ENCODE measurements at places on chromosomes 6 and 20.

DNA sequence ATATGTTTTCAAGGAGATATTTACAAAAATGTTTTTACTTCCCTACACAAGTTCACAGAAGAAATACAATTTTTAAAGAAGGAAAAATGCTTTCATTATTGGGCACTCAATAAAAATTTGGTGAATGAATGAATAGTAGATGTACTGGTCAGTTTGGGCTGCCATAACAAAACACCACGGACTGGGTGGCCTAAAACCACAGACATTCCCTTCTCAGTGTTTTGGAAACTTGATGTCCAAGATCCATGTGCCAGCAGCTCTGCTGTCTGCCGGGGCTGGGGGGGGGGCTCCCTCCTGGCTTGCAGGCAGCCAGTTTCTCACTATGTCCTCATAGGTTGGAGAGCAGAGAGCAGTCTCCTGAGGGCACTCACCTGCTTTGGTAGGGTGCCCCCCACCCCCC, 62.0 kb downstream of the FAM120B start:
- no peak for DNase-seq

- DNase-seq: peak; percentile 25
These were observed 223.0 kb upstream of the LRFN2 start for GRCh38 chr6:40810171-40810570.

DNA sequence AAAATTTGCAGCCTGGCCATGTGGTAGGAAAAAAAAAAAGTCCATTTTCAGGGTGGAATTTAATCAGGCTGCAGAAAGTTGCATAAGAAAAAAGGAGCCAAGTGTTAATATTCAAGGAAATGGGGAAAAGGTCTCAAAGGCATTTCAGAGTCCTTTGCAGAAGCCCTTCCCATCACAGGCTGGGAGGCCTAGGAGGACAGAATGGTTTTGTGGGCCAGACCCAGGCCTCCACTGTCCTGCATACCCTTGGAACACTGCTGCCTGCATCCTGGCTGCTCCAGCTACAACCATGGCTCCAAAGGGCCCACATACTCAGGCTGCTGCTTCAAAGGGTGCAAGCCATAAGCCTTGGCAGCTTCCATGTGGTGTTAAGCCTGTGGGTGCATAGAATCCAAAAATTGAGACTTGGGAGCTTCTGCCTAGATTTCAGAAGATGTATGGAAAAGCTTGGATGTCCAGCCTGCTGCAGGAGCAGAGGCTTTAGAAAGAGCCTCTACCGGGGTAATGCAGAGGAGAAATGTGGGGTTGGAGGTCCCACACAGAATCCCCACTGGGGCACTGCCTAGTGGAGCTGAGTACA, 239.0 kb upstream of the STXBP5 start:
- no peak for DNase-seq

DNA sequence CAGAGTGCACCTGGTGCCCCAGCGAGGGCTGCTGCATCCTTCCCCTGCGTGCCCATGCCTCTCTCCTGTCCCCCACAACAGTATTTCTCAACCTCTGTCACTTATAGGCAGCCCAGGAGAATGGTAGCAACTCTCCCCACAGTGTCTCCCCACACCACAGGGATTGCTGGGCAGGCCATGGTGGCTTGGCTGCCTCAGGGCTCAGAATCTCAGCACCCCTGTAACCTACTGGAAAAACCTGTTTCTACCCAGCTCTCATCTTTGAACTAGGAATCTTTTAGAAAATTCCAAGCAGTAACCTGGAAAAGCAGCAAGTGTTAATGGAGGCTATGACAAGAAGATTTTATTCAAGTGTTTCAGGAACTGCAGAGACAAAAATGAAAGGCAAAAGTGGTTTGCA, 38.0 kb downstream of the CD164 start:
- no peak for DNase-seq

GRCh38 chr20:10716855-10717254, 43.1 kb upstream of the JAG1 start:
- DNase-seq: no peak

DNA sequence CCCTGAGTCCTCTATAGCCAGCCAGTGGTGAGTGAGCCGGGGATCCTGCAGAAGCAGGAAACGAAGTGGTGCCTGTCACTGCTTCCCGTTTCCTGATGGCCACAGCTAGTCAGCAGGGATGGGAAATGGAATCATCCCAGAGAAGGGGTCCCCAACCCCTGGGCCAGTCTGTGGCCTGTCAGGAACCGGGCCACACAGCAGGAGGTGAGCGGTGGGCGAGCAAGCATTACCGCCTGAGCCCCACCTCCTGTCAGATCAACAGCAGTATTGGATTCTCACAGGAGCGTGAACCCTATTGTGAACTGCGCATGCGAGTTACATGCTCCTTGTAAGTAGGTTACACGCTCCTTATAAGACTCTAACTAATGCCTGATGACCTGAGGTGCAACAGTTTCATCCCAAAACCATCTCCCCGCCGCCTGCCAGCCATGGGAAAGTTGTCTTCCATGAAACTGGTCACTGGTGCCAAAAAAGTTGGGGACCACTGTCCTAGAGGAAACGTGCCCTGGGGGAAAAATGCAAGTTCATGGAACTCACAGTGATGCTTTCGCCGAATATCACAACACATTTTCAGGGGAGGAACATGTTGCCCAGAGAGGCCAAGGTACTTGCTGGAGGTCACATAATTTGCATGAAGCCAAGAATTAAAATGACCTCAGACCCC, 113.8 kb downstream of the JPH2 start:
- DNase-seq: no peak

- DNase-seq: no peak
These were observed 28.8 kb downstream of the FAM229B start for GRCh38 chr6:112116221-112116620.

- no peak for DNase-seq
These were observed 6.6 kb upstream of the SERPINB9 start for GRCh38 chr6:2909718-2910117.

GRCh38 chr6:108157981-108158525, 7.8 kb upstream of the NR2E1 start:
- DNase-seq: no peak

DNA sequence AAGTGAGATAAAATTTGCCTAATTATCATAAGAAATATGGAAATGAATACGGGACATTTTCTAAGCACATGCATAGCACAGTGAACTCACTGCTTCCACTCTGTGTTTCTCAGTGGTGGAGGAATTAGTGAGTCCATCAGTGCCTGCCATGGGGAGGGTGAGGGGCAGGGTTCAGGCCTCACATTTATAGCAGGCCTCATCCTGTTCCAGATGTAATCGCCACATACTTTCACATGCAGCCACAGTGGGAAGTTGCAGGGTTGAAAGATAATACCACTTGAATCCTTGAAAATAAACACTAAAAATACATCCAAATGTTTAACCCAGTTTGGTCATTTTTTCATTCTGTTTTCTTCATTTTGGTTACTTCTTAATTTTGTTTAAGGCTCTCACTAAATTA, 29.9 kb upstream of the ANKEF1 start:
- no peak for DNase-seq

- peak; percentile 4 for DNase-seq
These were observed 538.3 kb downstream of the GRIK2 start for GRCh38 chr6:101931766-101932165.

DNA sequence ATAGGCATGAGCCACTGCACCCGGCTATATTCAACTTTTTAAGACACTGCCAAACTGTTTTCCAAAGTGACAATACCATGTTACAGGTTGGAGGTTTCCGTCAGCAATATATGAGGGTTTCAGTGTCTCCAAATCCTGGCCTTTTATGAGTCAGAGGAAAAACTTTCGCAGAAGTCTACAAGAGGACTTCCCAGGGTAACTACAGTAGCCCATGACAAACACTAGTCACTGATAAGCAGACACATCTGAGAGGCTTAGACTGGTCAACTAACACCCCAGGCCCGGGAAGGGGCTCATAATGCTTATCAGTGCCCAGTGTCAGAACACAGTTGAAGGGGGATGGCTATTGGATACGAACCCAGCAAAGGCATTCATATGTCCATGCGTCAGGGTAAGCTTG, 85.4 kb downstream of the SOX4 start:
- peak; percentile 15 for DNase-seq

DNA sequence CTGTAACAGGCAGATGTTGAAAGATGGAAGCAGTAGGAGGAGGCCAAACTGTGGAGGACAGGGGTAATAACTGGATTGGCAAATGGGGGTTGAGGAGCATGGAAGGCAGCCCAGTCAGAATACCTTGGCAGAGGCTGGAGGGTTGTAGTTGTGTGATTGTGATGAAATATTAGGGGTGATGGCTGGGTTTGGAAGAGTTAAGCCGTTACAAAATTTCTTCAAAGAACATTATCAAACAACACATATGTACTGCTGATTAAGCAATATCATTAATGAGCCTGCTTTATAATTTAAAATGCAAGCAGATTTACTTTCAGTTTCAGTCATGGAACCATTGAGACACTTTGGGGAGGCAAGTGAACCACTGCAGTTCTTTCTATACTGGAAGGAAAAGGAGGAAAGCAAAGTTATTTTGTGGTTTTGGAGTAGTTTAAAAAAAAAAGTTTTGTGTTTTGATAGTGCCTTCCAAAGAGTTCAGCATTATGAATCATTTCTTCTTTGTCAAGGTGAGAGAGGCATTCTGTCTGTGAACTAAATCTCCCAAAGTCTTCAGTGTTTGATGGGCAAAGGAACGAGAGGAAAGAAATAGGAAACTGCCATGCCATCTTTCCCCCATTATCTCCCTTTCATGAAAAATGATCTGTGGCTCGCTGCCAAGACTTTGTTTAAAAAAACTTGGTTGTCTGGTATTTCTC, 20.7 kb downstream of the FOXO3 start:
- DNase-seq: peak; percentile 74

GRCh38 chr6:98530732-98531131, 303.6 kb upstream of the POU3F2 start:
- no peak for DNase-seq

GRCh38 chr20:39206899-39207564, 244.9 kb downstream of the DHX35 start:
- no peak for DNase-seq

GRCh38 chr20:16947479-16947878, 199.3 kb downstream of the OTOR start:
- DNase-seq: peak; percentile 11

DNA sequence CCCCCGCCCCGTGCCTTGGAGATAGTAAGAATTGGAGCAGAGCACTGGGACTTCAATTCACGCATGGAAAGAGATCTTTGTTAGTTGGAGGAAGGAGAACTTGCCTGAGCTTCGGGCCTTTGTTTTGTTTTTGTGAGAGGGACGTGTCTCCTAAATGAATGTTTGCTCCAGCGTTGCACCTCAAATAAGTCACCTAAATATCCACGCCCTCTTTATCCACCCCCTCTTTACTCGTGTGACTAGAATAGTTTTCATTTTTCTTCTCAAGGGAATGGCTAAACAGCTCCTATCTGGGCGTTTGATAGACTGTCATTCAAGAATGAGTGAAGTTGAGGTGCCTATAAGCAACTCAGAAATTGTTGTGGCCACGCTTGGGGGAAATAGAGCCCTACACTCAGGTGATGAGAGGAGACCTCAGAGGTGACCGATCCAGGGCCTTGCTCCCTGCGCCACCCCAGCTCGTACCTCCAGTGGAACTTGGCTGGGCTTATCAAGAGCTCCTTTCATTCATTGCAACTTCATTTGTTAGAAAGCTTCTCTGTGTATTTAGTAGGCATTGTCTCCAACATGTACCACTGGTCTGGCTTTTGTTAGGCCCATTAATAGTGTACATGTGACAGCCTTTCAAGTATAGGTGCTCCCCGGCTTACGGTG, 861 bp downstream of the PCMTD2 start:
- DNase-seq: no peak

DNA sequence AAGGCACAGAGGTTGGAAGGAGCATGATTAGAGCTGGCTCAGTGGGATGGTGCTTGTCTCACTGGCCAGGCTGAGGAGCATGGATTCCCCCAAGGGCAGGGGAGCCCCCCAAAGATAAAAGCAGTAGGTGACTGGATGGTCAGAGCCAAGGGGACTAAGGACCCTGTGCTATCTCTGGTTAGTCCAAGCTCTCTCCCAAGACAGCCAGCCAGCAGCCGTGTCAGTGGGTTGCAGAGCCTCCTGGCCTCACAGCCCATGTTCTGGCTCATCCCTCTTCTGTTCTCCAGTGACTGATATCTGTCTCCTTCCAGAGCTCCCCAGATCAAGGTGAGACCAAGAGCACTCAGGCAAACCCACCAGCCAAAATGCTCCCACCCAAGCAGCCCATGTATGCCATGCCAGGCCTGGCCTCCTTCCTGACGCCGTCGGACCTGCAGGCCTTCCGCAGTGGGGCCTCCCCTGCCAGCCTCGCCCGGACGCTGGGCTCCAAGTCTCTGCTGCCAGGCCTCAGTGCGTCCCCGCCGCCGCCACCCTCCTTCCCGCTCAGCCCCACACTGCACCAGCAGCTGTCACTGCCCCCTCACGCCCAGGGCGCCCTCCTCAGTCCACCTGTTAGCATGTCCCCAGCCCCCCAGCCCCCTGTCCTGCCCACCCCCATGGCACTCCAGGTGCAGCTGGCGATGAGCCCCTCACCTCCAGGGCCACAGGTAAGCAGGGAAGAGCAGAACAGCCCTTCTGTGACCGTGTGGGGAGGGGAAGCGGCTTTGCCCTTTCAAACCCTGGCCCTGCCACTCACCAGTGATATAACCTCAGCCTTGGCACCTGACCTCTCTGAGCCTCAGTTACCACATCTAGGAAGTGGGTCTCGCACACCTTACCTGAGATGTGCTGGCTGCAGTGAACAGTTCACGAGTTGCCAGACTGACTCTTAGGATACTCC, 121.3 kb downstream of the JPH2 start:
- DNase-seq: no peak

DNA sequence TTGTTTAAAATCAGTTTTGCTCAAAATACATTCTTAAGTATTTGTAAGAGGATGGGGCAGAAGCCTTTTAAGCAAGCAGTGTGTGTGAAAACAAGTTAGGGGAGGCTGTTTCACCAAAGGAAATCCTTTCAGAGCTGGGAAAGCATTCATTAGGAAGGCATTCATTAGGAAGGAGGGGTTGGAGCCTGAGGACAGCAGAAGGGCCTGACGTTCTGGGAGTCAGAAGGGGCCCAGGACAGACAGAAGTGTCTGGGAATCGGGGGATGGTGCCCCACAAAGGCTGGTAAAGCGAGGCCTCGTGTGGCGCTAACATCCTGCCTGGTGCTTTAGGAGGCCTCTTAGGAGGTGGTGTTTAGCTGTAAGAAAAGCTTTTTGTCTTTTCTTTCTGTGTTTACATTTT, 80.6 kb upstream of the NXT1 start:
- no peak for DNase-seq

DNA sequence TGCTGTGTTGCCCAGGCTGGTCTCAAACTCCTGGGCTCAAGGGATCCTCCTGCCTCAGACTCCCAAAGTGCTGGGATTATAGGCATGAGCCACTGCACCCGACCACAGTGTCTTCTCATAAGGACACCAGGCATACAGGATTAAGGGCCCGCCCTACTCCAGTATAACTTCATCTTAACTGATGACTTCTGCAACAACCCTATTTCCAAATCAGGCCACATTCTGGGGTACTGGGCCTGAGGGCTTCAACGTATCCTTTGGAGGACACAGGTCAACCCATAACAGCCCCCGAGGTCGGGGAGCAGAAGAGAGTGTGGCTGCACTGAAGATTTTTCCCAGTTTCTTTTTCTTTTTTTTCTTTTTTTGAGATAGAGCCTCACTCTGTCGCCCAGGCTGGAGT, 39.7 kb downstream of the SUN5 start:
- no peak for DNase-seq

GRCh38 chr6:133553652-133554051, 312.5 kb downstream of the EYA4 start:
- peak; percentile 60 for DNase-seq
